Sciatic nerve (tissue), 2 donors: ENCODE measurements at places on chromosomes 4 and X. TPM values are rescaled to one million over a fixed set of nuclear protein-coding genes. Genes with fewer than 3 reads are reported as not detected.

DNA sequence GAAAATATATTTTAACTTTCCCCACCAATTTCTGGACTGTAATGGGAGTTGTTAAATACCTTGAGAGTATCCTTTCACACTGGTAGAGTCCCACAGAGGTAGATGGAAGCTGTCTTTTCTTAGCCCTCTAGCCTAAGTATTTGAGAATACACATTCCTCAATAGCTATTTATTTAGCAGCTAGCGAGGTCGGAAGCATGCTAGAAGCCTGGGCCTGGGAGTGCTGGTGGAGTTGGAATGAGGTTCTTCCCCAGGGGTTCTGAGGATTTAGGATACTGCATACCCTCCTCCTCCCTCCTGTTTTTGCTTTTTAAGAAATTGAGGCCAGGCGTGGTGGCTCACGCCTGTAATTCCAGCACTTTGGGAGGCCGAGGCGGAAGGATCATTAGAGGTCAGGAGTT lies 999 bp upstream of the KLHL15 start:
- DNase-seq, result no peak

DNA sequence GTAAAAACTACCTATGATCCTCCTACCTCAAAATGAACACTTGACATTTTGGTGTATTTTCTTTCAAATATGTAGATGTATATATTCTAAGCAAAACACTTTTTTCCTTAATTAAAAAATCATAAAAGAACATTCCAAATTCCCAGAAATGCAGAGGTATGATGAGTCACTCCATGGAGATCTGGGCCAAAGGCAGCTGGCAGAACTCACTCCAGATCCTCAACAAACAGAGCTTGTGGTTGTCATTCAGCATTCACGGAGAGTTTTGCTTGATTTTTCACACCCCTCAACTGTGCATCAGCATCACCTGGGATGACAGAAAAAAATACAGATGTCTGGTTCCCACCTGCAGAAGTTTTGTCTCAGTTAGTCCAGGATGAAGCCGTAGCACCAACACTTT lies 144.6 kb downstream of the KIT start:
- DNase-seq, result no peak

DNA sequence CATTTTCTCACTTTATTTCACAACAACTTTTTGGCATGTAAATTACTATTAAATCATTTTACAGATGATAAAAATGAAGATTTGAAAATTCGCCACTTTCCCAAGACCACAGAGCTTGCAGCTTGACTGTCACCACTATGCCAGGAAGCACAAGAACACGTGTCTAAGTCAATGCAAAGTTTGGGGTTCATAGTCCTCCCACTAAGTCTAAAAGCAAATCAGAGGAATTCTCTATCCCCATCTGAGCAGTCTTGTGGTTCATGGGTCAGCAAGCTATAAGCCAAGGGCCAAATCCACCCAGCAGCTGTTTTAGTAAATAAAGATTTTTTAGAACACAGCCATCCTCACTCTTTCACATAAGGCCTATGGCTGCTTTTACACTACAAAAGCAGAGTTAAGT lies 833.3 kb upstream of the INTU start:
- DNase-seq, result no peak

- DNase-seq, result no peak
Measured at GRCh38 chr4:88077911-88078524, 70.6 kb downstream of the PKD2 start.

GRCh38 chr4:140256941-140257340 lies 103.0 kb upstream of the MAML3 start:
- DNase-seq, result no peak

DNA sequence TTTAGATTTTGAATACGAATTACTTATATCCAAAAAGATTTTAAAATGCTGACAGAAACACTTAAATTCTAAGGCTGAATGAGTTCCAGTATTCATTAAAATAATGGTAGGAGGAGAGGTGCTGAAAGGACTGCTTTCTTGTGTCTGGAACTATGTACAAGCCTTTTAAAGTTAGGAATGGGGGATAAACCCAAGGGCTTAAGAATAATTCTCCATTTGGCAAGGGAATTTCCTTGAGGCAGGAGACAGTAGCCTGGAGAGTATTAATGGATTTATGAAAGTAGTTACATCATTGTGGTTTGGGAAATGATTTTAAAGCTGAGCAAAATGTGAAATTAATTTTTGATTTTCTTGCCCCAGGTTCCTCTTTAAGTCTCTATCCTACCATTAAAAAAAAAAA lies 266.5 kb upstream of the KCNIP4 start:
- DNase-seq, result no peak

- no peak for DNase-seq
Measured at GRCh38 chr4:149988087-149988410, 90.2 kb upstream of the DCLK2 start.

DNA sequence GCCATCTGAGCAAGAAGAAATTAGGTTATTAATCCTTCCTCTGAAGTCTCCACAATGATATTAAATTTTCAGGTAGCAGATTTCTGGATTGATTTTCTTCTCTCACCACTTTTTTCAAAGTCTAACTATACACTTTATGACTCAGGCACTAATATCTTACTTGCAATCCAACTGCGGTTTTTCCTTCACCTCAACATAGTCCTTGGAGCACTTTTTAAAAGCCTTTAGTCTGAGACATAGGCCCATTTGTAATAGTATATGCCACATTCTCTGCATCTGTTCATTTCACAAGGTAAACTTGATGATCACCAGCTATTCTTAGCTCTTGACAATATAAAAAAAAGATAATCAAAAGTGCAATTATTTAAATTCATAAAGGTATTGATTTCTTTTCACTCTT lies 55.9 kb upstream of the EDNRA start:
- no peak for DNase-seq

GRCh38 chr4:75790024-75790423 lies 65.6 kb downstream of the USO1 start:
- no peak for DNase-seq

DNA sequence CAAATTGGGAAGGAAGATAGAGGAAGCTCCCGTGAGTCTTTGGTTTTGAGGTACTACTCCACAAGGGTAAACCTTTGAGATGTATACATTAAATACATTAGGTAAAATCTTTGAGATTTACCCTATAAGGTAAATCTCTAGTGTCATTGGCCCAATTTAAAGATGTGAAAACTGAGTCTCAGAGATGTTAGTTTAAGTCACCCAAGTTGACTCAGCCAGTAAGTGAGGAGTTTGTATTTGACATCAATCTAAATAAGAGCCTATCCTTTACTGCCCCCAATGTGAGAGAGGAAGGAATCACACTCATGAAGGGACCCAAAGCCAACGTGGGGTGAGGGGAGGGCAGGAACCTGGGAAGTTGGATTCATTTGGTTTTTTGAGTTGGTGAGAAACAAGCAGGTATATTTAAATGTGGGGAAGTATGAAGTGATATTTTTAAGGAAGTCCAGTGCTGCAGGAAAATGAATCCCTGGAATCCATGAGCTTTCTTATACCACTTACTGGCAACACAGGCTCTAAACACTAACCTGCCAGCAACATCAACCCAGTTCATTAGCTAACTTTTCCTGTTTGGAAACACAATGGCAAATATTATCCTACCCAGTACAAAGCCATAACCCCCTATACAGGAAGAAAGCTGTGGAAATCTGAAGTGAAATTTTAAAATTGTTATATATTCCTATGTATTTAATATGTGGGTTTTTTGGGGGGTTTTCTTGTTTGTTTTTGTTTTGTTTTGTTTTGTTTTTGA lies 55.3 kb downstream of the PALLD start:
- DNase-seq, result no peak

DNA sequence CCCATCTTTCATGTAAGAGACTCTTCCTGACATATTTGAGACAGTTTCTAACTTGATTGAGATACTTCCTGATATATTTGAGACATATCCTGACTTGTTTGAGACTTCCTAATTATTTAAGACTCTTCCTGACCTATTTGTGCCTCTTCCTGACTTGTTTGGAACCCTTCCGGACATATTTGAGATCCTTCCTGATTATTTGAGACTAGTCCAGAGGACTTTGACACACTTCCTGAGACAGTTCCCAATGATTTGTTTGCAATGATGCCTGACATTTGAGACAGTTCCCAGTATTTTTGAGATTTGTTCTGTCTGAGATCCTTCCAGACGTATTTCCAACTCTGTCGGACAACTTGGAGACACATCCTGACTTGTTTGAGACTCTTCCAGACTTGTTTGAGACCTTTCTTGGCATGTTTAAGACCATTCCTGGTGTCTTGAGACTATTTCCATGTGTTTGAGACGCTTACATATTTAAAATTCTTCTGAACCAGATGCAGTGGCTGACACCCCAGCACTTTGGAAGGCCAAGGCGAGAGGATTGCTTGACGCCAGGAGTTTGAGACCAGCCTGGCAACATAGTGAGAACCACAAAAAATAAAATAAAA lies 118.9 kb upstream of the USP9X start:
- no peak for DNase-seq

DNA sequence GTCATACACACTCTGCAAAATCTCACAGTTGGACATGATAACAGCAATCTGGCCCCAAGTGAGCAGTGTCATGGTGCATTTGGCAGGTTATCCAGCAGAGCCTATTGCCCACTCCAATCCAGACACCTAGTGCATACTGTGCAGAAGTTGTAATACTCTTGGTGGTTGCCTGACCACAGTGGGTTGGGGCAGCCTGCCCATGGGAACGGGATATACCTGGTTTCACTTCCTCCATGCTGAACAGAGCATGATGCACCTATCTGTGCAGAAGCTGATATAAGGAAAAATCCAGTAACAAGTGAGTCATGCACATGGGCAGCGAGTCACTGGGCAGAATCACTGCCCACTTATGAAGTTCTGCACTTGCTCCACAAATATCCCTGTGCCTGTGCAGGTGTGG lies 105.3 kb upstream of the IGSF1 start:
- DNase-seq, result no peak

GRCh38 chr4:152029631-152030030 lies 268.8 kb upstream of the GATB start:
- DNase-seq, result no peak

DNA sequence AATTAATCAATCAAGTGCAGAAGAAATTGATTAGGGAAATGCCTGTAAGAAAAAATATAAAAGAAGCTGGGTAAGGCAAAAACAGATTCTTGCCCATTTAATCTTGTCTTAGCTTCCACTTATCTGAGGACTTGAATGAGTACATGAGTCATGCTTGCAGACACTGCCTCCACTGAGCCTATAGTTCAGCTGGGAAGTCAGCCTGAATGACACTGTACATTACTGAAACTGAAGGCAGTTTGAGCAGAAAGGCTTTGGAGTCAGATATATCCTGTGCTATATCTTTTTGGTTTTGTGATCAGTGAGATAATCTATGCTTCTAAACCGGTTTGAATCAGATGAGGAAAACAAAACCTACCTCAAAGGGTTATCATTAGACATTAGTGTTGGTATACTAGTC lies 61.3 kb downstream of the NUDT11 start:
- DNase-seq, result no peak

ANAPC10 gene
- total RNA-seq, result 22.5 TPM

DDIT4L gene
- total RNA-seq, result 11.5 TPM

MND1 gene
- not detected for total RNA-seq

ANAPC4 gene
- 41.7 TPM for total RNA-seq

PAGE2B gene
- total RNA-seq, result not detected

PHF8 gene
- total RNA-seq, result 34.4 TPM

FAM184B gene
- not detected for total RNA-seq

SPACA5 gene
- total RNA-seq, result not detected

HSFX1 gene
- total RNA-seq, result 2.9 TPM
